ENCODE measurements at places on chromosomes 1 and 21.

DNA sequence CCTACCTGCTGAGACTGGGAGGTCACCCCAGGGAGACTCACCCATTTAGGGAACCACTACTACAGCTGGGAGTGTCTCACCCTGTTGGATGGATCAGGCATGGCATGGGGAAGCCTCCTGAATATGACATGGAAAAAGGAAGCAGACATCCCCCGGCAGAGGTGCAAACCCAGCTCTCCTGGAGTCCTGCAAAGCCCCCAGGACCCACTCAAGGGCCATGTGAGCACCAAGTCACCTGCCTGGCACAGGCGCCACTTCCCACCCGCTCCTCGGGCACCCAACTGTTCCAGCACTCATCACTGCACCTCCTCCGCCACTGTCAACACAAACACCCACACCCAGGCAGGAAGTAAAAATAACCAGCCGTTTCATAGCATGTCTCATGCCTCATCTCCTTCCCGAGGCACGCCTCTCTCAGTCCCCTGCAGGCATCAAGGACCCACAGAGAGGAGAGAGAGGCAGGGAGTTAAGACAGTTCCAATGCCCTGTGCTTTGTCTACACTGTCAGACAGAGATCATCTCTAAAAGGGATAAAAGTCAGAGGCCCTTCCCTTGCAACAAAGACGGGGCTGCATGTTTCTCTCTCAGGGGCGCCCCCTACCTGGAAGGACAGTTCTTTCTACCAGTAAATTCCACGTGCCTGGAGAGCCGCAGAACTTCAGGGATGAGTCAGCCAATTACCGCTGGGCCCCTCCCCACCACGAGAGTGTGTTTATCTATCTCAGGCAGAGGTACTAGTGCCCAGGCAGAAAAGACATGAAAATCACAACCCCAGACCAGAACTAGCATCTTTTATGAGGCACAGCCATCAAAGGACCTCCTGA, 150.1 kb upstream of the SOD1 start:
- peak; percentile 64 for DNase-seq

DNA sequence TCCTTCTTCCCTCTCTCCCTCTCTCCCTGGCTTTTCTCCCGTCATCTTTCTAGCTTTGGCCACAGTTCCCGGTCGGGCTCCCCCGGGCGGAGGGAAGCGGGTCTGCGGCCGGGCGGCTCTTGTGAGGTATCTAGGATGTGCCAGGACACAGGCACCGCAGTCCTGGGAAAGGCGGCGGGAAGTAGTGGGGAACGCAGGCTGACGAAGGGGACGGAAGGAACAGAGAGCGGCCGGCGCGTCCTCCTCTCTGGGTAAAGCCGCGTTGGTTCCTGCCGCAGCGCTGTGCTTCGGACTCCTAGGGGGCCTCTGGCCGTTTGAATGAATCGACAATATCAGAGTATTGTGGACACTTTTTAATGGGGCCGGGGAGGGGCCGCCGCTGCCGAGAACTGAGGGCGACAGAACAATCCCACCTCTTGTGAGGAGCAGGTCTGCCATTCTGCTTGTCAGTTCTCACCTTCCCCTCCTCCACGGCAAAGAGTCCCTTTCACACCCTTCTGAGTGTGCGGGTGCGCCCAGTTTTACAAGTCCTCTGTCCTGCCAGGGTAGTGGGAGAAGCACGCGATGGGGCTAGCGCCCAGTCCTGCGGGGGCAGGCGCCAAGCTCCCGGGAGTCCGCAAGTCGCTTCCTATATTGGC, 1.2 kb upstream of the LHX9 start:
- no peak for DNase-seq

GRCh38 chr1:180231936-180232335, 1.9 kb downstream of the LHX4 start:
- DNase-seq, result no peak

DNA sequence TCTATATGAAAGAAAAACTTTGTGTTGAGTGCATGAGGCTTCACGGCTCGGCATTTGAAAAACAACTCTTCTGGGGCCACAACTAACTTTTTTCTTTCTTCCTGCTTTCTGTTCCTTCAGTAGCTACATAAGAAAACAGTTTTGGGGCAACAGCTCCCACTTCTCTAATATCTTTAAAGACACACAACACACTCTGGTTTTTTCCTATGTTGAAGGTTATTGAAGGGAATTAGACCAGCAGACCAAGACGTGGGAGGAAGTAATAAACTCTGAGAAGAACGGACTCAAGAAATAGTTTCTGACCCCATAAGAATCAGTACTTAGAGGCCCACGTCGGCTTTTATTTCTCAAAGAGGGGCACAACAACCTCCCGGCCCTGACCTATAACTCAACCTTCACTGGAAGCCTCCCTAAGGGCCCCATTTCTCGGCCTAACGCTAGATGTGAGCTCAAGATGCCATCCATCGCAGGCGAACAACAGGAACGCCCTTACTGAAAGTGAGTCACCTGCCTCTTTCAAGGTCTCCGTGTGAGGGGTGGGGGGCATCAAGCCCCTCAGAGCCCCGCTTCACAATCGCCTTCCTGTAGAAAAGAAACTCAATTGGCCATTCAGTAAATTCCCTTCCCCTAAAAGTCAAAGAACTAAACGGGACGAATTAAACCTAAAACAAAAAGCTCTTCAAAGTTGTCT, 844 bp downstream of the ZMYM6 start:
- peak; percentile 28 for DNase-seq

- no peak for DNase-seq
Measured at GRCh38 chr21:25977068-25977611, 193.4 kb downstream of the APP start.

- no peak for DNase-seq
Measured at GRCh38 chr1:151841141-151841540, 1.5 kb upstream of the C2CD4D start.

Data from CD4-positive, alpha-beta T cell treated with Interleukin-21 for 1 hour (primary cell).